ENCODE measurements at places on chromosomes 11 and 22.

- peak; percentile 39 for DNase-seq
Measured at GRCh38 chr11:61756452-61757212, 4.2 kb downstream of the MYRF start.

DNA sequence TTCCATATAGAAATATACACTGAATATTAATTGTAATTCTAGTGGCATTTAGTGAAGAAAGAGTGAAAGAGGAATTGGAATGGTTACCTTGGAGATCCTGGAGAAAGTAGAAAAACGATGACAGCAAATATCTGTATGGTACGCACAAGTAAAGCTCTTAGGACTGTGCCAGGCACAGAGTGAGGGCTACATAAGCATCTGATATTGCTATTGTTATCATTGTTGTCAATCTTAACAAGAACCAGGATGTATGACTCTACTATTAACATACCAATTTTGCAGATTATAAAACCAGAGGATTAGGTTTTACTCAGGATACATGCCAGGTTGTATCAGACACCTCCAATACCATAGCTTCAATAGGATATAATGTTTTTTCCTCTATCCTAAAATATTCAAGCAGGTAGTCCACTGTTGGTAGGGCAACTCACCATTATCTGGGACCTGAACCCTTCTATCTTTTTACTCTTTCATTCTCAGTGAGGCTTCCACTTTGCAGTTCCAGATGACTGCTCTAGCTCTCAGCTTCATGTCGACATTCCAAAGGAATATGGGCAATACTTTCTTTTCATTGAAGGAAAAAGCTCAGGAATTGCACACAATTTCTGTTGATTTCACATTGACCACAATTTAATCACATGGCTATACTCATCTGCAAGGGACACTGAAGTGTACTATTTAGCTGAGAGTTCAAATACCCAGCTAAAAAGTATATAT is 73.2 kb downstream of the RAB38 start:
- DNase-seq = no peak

DNA sequence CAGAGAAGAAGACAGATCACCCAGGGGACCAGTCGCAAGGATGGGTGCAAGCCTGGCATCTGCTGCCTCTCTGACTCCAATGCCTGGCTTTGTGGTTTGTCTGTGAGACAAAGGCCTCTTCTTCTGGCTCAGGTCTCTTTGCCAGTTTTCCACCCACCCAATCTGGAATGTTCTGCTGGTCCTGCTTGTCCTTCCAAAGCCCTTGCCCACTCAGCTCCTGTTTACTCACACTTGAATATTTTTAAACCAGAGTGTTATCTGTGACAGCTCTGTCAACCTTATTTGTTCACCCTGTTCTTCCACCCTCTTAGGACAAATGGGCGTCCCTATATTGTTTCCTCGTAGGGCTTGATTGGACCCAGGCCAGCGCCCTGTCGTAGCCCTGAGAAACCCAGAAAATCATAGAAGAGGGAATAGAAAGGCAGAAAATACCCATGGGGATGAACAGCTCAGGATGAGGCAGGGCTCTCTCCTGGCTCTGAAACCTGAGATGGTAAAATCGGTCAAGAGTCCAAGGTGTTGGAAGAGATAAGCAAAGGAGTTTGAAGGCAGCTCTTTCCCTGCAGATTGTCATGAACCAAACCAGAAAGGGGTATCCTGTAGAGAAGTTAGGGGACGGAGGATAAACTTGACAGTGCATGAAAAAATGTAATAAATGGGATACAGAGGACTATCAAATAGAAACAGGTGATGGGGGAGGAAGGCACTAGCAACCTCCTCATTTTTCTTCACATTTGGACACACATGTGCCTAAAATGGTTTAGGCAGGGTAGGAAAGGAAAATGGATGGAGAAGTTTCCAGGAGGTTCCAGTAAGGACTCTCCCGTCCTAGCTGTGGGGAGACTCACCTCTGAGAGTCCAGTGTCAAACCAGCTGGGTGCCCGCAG is 651 bp downstream of the CRYAB start:
- no peak for DNase-seq

DNA sequence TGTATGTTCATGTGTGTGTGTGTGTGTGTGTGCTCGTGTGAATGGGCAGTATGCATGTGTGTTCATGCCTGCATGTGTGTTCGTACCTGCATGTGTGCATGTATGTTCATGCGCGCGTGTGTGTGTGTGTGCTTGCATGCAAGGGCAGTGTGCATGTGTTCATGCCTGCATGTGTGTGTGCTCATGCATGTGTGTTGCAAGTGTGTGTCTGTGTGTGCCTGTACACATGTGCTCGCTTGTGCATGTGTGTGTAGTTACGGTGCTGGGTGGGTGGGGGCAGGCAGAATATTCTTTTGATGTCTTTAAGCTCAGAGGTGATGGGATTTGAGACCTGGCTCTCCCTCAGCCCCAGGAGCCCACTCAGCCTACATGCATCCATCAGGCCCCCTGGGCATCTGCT is 822.1 kb downstream of the BRD1 start:
- no peak for DNase-seq

DNA sequence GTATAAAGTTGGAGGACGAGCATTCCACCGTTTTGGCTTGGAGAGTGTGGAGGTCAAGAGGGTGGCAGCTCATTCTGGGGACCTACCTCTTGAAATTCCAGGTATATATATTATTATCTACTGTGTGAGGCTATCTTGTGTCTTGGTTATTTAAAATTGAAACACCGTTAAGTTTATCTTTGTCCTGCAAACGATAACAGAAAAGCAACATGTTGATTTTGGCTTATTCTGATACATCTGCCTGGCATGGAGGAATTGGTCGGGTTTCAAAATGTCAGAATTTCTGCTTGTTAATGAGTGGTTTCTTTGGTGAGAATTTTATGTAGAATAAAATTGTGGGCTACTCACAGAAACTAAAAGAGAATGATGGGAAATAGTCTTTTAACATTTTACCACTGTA is 54.4 kb downstream of the SVIP start:
- no peak for DNase-seq

GRCh38 chr11:107357877-107358276 is 99.7 kb downstream of the CWF19L2 start:
- DNase-seq = no peak

DNA sequence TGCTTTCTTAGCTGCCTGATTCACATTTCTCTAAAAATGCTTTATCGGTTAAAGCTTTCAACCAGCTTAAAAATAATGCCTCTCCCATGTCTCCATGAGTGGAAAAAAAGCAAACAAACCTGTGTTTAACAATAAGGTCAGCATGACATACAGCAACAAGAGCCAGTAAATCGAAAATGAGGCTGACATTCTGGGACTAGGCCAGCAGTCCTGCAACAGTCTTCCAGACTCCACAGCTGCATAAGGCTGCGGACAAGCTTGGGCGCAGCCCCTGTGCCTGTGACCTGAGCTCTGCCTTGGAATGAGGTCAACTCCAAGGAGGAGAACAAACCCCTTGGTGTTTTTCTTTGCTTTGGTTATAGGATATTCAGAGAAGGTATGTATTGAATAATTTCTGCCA is 95.5 kb downstream of the PGR start:
- DNase-seq = no peak

GRCh38 chr11:67432655-67433349 is 4.5 kb downstream of the RPS6KB2 start:
- DNase-seq = no peak

DNA sequence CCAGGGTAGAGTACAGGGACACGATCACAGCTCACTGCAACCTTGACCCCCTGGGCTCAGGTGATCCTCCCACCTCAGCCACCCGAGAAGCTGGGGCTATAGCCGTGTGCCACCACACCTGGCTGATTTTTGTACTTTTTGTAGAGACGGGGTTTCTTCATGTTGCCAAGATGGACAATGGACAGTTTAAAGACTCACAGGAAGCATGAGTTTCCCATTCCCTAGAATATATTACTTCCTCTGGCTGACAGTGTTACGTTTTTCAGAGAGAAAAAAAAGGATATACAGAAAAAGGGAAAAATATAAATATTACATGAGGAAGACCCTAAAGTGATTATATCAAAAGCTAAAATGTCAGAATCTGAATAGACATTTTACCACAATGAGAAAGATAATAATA is 72.3 kb downstream of the RSF1 start:
- no peak for DNase-seq

DNA sequence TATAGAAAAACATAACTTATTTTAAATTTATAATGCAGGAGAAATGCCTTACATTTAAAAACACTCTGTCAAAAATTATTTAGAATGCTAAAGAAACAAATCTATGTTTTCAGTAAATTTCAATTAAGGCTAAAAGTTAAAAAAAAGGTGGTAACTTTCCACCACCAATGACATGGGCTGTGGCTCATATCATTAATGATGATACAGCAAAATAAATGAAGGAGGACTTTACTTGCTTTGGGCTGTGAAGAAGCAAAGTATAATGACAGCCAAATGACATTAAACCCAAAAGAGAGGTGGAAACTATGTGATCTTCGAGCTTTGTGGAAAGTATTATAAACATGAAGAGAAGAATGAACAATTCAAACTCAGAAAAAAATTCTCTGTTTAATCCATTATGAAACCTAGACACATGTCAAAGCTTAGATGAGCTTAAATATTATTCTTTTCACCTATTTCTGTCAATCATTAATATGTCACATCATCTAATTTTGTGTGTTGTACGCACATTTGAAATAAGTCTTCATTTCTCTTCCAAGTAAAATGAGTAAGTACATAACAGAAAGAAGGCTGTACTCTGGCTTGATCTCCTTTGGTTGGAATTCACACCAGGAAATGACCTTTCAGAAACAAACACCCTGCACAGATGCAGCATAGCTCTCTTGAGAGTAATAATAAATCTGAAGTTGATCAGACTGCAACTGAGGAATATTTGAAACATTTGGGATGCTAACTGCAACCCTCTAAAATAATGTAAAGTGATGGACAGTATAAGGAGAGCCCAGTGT is 265.8 kb downstream of the TTC28 start:
- DNase-seq = no peak

DNA sequence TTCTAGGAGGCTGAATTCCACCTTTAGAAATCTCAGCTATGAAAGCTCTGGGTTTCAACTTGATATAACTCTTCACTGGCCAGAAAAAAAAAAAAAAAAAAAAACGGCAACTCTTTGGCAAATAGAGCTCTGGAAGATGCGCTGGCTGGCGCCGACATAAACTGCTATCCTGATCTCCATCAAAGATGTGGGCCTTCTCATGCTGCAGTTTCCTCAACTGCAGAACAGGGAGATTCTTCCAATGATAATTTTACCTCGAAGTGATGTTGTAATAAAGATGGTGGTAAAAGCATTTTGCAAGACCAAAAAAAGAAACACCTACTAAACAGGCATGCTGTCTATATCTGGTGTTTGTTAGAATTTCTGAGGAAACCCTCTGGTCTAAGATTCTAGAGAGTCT is 20.3 kb downstream of the FLI1 start:
- DNase-seq = no peak

GRCh38 chr11:113497066-113497910 is 22.1 kb upstream of the DRD2 start:
- DNase-seq = no peak

GRCh38 chr11:128713595-128713994 is 19.7 kb downstream of the FLI1 start:
- no peak for DNase-seq

- DNase-seq = no peak
Measured at GRCh38 chr22:31241936-31242335, 29.8 kb downstream of the LIMK2 start.

DNA sequence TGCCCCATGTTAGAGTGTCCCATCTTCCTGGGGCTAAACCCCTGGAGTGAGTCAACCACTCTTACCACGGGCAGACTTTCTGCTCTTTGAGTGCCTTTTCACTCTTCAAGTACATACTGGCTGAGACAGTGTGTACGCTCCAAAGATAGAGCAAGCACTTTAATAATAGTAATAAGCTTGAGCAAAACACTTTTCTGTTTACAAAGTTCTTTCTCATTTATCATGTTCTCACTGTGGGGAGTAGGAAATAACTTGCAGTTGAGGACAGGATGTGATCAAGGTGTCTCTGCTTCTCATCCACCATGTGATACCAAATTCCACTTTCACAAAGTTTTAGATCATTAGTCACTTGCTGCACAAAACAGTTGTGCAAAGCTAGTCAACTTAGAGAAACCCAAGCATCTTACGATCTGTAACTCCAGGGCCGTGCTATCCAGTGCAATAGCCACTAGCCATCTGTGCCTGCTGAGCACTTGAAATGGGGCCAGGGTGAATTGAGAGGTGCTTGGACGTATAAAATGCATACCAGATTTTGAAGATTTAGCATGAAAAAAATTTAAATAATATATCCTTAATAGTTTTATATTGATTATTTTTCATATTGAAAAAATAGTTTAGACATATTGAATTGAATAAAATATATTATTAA is 135.3 kb downstream of the KIF18A start:
- DNase-seq = no peak

DNA sequence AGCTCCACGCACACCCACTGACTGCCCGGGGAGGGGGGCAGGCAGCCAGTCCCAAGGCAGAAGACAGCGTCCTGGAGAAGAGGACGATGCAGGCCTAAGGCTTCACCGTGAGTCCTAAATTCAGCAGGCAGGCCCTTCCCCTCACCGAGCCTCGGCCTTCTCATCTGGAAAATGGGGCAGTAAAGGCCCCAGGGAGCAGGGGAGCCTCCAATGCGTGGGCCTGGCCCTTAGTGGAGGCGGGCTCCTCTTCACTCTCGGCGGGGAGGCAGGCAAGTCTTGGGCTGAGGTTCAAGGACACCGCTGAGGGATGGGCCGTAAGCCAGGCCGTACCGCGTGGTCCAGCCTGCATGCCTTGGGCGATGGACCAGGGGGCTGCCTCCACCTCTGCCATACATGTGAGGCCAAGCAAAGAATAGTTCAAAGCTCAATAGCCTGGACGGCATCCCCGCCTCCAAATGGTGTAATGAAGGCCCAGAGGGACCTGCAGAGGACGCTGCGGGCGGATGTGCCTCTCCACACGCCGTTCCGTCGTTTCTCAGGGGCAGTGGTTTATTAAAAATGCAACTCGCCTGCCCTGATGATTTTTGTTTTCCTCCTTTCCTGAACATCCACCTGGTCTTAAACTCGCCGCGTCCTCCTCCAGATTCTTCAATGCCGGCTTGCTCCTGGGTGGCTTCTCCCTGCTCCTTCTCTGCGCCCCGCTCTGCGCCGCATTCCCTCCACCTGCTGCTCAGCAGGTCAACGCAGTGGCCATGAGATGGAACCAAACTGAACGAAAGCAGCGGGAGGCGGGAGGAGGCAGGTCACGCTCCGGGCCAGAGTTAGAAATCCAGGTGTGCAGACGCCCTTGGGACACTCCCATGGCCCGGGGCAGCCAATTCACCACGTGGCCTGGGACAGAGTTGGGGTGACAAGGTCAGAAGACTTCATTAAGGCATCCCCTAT is 627.8 kb downstream of the TBC1D22A start:
- no peak for DNase-seq

All from activated CD8-positive, alpha-beta memory T cell treated with anti-CD3 and anti-CD28 coated beads for 48 hours (primary cell).